ENCODE measurements at places on chromosomes 13 and 19.

DNA sequence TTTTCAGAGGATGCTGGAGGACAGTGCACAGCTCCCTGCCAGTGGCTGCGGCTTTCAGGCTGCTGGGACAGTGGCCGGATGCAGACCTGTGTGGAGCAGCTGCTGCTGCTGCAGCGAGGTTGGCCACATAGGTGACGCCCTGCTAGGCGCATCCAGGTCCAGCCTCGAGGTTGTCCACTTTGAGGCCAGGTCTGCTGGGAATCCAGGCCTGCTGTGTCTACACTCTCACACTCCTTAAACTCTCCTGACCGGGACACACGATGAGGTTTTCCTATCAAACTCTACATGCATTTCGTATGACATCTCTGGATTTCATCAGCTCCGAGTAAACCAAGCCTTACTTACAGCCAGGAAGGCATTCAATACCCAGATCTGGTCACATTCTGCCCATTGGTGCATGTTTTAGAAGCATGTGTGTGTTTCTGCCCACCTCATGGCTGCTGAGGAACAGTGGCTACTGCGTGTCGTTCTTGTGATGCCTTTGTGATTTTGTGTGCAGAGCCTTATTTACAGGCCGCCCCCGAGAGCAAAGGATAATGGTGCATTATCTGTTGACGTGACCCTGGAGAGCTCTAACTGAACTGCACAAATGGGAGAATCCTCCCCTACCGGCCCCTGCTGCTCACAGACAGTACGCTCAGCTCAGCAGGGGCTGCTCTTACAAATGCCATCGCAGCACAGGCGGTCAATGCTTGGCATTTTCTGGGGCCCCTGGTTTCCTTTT, 12.3 kb upstream of the MCF2L start:
- DNase-seq, result no peak

GRCh38 chr13:108919036-108919907, 289.9 kb downstream of the MYO16 start:
- DNase-seq, result no peak

DNA sequence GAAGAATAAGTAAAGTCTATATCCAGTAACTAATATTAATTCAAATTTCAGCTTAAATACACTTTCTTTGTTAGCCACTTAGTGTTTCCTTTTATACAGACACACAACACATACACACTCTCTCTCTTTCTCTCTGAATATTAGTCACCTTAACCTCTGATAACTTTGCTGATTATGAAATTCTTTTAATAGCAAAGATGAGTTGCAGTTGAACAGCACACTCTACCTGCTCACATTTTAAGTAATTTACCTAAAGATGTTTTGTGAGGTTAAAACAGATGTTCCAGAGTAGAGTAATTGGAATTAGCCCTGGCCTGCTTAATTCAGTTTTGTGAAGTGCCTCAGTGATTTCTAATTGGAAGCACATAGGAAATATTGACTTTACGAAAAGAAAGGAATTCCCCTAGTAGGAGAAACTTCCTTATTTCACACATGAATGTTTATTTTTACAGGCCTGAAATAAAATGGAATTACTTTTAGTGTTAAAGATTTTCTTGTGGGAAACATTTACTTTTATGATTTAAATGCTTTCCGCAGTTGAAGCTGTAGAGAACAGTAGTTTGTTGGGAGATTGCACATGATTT, 184.3 kb downstream of the MYO16 start:
- DNase-seq, result no peak

- no peak for DNase-seq
These were observed 60.3 kb upstream of the CLDN10 start for GRCh38 chr13:95492044-95492801.

- DNase-seq, result no peak
These were observed 295.6 kb downstream of the TBC1D4 start for GRCh38 chr13:75186379-75186778.

GRCh38 chr13:77751513-77752456, 54.3 kb downstream of the SLAIN1 start:
- peak; percentile 46 for DNase-seq

GRCh38 chr13:85040215-85040614, 759.0 kb downstream of the SLITRK6 start:
- no peak for DNase-seq

GRCh38 chr13:79933389-79933788, 407.5 kb downstream of the SPRY2 start:
- DNase-seq, result no peak

DNA sequence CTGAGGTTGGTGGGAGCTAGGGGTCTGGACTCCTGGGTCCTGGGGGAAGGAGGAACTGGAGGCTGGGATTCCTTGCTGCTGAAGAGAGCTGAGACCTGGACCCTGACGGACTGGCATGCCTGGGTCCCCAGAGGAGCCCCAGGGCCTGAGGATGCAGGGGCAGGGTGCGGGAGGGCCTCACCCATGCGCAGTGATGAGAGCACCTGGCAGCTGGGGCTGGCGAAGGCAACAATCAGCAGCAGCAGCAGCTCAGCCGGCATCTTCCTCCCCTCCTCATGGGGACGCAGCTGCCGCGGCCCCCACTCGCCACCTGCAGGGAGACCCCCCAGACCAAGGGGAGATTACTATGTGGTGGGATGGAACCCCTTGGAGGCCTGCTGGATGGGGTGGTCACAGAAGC, 4.5 kb downstream of the GRIK5 start:
- DNase-seq, result no peak

DNA sequence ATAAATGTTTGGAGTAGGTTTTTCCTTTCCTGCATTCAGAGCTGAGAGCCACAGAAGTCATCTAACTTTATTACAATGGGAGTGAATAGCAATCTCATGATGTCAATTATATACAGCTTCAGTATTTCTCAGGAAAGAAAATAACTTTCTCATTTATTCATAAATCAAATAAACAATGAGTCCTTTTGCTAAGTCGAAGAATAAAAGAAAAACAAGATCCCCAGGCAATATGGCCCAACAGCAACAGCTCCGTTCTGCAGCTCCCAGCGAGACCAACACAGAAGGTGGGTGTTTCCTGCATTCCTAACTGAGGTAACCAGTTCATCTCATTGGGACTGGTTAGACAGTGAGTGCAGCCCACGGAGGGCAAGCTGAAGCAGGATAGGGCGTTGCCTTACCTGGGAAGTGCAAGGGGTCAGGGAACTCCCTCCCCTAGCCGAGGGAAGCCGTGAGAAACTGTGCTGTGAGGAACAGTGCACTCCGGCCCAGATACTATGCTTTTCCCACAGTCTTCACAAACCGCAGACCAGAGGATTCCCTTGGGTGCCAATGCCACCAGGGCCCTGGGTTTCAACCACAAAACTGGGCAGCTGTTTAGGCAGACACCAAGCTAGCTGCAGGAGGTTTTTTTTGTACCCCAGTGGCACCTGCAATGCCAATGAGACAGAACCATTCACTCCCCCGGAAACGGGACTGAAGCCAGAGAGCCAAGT, 128.2 kb downstream of the SLITRK1 start:
- DNase-seq, result no peak

DNA sequence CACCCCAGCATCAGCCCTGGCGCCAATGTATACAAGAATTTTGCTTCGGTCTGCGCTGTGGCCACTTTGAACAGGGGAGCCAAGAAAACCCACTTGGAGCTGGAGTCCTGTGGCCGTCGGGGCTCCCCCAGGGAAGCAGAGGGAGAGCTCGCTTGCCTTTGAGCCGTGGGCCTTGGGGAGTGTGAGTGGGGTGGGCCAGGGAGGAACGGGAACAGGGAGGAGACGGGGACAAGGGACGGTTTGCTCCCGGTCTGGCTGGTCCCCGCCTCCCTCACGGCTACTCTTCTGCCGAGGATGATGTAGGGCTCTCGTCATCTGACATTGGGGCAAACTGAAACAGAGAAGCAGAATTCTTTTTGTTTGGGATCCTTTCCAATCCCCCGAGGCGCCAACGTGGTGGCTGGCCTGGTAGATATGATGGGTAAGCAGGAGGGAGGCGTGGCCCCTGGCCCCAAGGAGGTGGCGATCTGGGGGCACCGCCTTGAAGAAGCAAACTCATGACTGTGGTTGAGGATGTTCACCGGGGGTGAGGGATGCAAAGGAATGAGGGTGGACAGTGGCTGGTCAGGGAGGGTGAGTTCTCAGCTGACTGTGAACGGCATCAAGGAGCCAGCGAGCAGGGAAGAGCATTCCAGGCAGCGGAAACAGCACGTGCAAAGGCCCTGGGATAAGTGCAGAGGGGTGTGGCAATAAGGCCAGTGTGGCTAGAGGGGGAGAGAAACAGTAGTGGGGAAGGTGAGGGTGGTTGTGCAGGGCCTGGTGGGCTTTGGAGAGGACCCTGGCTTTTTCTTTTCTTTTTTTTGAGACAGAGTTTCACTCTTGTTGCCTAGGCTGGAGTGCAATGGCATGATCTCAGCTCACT, 10.9 kb upstream of the SPC24 start:
- no peak for DNase-seq

GRCh38 chr19:13930402-13930801, 7.8 kb downstream of the PODNL1 start:
- DNase-seq, result no peak

- peak; percentile 64 for DNase-seq
These were observed 12.4 kb downstream of the TMEM143 start for GRCh38 chr19:48351341-48351752.

GRCh38 chr19:13717194-13717643, 47.1 kb upstream of the MRI1 start:
- DNase-seq, result no peak

DNA sequence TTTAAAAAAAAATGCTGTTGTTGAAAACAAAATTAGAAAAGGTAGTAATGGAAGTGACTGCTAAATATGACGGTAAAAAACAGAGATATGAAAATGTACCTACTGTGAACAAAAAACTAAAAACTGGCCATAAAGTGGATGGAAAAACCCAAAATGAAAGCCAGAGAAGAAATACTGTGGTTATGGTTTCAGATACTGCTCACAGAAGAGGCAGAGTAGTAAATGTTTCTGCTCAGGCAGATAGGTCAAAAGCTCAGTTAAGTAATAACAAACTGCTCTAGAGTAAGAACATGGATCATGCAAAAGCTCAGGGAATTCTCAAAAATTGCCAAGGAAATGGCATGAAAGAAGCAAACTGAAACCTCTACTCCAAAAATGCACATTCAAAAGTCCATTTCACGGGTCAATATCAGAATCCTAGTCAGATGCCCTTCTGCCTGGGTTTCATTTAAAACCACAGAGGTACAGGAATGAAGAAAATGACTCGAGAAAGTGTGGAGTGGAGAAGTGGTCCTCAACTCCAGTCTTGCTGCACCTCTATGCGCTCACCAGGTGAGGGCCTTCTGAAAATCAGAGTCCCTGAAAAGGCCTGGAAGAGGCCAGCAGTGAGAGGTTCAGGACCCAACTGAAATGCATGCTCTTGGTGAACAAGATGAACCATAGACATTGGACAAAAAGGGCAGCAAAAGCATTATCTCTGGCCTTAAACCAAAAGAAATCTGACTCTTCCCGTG, 315.0 kb upstream of the SPRY2 start:
- no peak for DNase-seq

DNA sequence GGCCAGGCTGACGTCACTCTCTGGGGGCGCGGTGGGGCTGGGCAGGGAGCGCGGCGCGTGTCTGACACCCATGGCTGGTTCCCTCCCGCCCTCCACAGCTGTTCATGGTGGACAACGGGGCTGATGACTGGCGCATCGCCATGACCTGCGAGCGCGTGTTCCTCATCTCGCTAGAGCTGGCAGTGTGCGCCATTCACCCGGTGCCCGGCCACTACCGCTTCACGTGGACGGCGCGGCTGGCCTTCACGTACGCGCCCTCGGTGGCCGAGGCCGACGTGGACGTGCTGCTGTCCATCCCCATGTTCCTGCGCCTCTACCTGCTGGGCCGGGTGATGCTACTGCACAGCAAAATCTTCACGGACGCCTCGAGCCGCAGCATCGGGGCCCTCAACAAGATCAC, 14.7 kb downstream of the KCNN1 start:
- DNase-seq, result no peak

DNA sequence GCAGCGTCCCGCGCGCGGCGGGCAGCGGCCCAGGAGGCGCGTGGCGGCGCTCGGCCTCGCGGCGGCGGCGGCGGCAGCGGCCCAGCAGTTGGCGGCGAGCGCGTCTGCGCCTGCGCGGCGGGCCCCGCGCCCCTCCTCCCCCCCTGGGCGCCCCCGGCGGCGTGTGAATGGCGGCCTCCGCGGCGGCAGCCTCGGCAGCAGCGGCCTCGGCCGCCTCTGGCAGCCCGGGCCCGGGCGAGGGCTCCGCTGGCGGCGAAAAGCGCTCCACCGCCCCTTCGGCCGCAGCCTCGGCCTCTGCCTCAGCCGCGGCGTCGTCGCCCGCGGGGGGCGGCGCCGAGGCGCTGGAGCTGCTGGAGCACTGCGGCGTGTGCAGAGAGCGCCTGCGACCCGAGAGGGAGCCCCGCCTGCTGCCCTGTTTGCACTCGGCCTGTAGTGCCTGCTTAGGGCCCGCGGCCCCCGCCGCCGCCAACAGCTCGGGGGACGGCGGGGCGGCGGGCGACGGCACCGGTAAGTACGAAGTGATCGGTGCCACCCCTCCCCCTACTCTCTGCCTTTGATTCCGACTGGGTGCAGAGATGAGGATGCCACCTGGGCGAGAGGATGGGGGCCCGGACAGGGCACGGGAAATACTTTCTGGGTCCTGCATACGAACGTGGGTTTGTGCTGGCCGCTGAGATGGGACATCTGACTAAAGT, 874 bp downstream of the TRIM28 start:
- no peak for DNase-seq

- DNase-seq, result no peak
These were observed 18.3 kb downstream of the SAFB start for GRCh38 chr19:5641171-5641570.

DNA sequence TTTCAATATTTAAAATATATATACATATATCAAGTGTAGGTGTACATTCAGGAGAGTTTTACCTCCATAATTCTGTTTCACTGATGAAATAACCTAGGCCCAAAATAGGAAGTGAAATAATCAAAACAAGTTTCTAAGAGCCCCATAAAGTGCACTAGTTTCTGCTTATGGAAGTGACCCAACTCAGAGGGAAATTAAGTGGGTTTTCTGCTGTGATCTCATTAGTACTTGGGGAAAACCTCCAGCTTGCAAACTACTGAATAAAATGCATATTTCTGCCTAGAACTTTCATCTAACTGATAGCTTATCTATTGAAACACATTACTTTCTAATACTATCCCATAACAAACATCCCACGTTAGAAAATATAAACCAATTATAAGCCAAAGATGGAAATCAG, 45.4 kb upstream of the MIR17HG start:
- DNase-seq, result no peak

DNA sequence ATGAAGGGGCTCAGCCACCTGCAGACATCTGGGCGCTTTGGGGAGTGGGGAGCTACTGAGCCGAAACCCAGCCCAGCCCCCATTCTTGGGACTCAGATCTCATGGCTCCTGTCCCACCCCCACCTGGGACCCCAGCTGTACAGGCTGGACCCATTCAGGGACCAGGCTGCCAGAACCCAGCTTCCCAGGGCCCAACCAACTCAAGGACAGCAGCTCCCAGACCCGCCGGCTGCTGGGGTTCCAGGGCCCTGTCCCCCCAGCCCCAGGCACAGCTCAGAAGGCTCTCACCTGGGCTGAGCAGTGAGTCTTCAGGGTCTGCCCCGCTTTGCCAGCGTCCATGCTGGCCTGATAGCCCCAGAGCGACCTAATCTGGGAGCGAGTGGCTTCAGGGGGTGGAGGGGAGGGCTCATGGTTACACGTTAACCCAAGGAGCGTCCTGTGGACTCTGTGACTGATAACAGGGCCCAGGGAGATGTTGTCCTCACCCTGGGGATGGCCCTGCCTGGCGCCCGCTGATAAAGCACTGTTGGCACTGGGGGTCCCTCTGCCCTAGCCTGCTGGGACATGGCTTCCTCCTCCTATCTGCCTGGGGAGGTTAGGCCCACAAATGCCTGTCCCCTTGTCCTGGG, at the start of gene TMEM86B:
TMEM86B (minus strand) TSS at position 361 of the 629 bp plus-strand sequence; CDS start at position 339, 22 bp downstream.
- no peak for DNase-seq

- no peak for DNase-seq
These were observed 573 bp upstream of the ZNF614 start for GRCh38 chr19:52028780-52029123.

- DNase-seq, result no peak
These were observed 20.1 kb upstream of the N4BP2L1 start for GRCh38 chr13:32447894-32448623.
